ENCODE measurements at places on chromosomes 2 and 18.

- DNase-seq, result no peak
Measured at GRCh38 chr2:104772996-104773395, 80.9 kb upstream of the POU3F3 start.

GRCh38 chr2:11553661-11554398, 20.0 kb downstream of the GREB1 start:
- peak; percentile 70 for DNase-seq

DNA sequence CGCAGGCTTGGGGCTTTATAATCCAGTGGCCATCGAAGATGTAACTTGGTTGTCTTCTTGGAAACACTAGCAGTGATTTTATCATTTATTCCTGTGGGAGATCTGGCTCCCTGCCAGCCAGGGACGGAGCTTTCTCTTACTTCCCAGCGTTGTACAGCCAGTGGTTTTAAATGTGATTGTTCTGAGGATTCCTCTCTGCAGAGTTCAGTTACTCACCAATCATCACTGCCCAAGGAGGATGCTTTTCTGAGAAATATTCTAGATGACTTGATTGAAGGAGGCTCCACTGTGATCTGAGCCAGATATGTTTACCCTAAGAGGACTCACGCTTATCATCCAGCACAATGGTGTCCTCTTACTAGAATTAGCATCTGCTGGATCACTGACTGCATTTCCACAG, 744.3 kb downstream of the RNF144A start:
- no peak for DNase-seq

GRCh38 chr2:121699421-121700333, 37.0 kb downstream of the NIFK start:
- DNase-seq, result peak; percentile 83

DNA sequence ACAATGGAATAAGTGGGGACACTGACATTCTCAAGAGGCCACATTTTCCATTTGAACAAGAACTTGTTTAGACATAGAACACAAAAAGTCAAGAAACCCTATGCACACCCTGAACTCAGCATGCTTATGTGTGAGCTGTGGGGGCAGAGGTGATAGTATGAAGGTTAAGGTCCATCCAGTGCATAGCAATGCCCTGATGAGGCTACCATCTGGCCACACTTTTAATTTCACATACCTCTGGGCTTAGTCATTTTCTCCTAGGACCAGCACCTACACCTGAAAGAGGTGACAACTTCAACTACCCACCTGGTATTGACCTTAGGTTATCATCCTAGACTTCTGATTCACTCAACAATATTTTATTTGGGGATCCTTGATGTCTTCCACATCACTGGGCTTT, 139.8 kb downstream of the PIK3C3 start:
- no peak for DNase-seq
